Astrocyte (in vitro differentiated cells and primary cell): ENCODE measurements at places on chromosomes 6 and 20.

GRCh38 chr6:125357515-125358256 is 55.9 kb upstream of the HDDC2 start:
- H3K4me1 ChIP-seq: peaks cover 3% of the 10 kb centered on the region
- DNase-seq: peak; percentile 26
- H3K27ac ChIP-seq: no peak overlapping the region

- peaks cover 16% of the 10 kb centered on the region for H3K4me1 ChIP-seq
- no peak overlapping the region for H3K4me3 ChIP-seq
- no peaks in the 10 kb centered on the region for H3K36me3 ChIP-seq
- no peak for DNase-seq
These were observed 118.9 kb downstream of the RIN2 start for GRCh38 chr20:19876828-19877460.

- no peak overlapping the region for H3K27ac ChIP-seq
- no peaks in the 10 kb centered on the region for H3K27me3 ChIP-seq
- no peak for DNase-seq
- H3K4me3 ChIP-seq: no peak overlapping the region
- H3K36me3 ChIP-seq: no peaks in the 10 kb centered on the region
These were observed 18.2 kb downstream of the SCGN start for GRCh38 chr6:25670208-25670607.

DNA sequence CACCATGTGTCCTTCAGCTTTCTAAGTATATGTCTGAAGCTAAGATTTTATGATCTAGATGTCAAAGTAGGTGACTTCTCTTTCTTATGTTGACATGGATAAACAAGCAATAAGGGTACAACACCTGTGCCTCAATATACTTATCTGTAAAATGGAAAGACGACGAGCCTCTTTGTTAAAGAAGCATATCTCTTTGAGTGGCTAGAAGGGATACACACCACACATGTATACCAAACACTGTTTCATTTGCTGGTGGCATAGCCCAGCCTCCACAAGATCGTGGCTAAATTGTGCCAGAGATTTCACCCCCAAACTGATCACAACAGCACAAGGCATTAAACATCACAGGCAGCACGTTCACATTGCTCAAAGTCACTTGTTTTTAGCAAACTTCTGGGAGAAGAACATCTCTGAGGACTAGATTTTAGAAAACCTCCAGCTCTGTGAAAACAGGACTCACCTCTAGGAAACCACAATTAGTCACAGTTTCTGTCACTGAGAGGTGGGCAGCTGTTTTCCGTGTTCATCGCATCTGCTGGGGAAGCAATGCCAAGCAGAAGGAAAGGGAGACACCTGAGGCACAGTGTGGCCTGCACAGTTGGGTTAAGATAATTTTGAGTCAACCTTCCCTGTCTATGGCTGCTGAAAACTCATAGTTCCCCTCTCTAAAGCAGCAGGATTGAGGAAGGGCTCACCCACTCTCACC is 263.0 kb upstream of the PLCB4 start:
- H3K27ac ChIP-seq: no peak overlapping the region
- no peak overlapping the region for H3K4me3 ChIP-seq
- DNase-seq: no peak
- no peaks in the 10 kb centered on the region for H3K4me1 ChIP-seq

GRCh38 chr20:59177266-59178250 is 13.9 kb downstream of the ZNF831 start:
- H3K36me3 ChIP-seq: no peaks in the 10 kb centered on the region
- DNase-seq: no peak
- H3K4me1 ChIP-seq: no peaks in the 10 kb centered on the region

- H3K4me1 ChIP-seq: no peaks in the 10 kb centered on the region
- H3K36me3 ChIP-seq: no peaks in the 10 kb centered on the region
- H3K27me3 ChIP-seq: peaks cover 3% of the 10 kb centered on the region
- DNase-seq: no peak
- no peak overlapping the region for H3K27ac ChIP-seq
- H3K4me3 ChIP-seq: no peak overlapping the region
These were observed 45.1 kb downstream of the MAFB start for GRCh38 chr20:40643891-40644290.

- no peak for DNase-seq
- no peak overlapping the region for H3K4me3 ChIP-seq
- no peaks in the 10 kb centered on the region for H3K4me1 ChIP-seq
- no peaks in the 10 kb centered on the region for H3K27me3 ChIP-seq
- no peak overlapping the region for H3K27ac ChIP-seq
These were observed 110.5 kb upstream of the EEF1E1 start for GRCh38 chr6:8212720-8213434.

GRCh38 chr6:4474810-4475209 is 301.4 kb upstream of the CDYL start:
- H3K36me3 ChIP-seq: no peaks in the 10 kb centered on the region
- H3K27ac ChIP-seq: no peak overlapping the region
- H3K4me1 ChIP-seq: no peaks in the 10 kb centered on the region

DNA sequence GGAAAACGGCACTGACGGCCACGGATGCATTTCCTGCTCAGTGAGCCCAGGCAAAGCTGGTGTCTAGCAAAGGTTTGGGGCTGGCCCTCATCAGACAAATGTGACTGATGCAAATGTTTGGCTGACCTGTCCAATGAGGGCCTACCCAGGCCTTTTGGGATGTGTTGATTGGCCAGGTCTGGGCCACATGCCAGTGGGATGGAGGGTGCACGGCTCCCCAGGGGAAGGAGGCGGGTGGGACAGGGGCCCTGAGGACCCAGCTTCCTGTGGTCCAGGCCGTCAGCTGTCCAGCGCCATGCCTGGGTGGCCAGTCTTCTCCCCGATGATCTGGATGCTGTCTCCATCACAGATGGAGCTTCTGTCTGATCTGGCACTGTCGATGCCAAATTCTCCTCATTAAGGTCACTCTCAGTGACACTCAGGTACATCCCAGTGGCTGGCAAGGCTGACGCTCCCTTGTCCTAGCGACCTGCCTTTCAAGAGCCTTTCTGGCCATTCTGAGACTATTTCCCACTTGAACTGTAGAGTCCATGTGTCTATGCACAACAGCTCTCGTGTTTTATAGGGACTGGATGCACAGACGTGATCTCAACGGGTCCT is 43.0 kb downstream of the NTSR1 start:
- H3K4me3 ChIP-seq: no peak overlapping the region
- H3K27ac ChIP-seq: no peak overlapping the region
- no peak for DNase-seq

DNA sequence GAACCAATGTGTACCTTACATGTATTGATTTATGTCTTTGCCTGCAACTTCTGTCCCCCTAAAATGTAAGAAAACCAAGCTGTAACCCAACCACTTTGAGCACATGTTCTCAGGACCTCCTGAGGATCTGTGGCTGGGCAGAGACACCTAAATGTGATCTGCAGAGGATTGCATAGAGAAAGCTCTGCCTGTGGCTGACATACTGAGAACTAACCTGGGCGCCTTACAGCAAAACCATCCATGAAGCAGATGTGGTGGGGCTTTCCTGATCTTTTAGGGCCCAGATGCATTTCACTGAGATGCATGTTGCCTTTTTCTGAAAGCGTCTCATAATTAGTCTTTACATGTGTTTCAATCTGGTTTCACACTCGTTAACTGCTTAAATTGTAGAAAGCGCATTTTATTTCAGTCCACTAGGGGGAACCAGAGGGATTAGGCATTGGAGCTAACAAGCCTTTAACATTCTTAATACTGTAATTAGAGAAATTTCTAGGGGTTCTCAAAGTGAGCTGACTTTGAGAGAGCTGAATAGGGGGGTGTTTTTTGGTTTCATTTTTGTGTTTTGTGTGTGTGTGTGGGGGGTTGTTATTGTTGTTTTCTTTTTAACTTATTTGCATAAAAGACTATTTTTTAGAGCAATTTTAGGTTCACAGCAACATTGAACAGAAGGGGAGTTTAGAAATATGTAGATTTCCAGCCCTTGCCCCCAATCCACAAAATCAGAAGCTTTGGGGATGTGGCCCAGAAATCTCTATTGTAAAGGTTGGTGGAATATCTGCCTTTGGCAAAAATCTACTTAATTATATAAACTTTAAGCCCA is 50.9 kb upstream of the FAM184A start:
- peak overlapping the region; percentile 74 for H3K27ac ChIP-seq
- no peaks in the 10 kb centered on the region for H3K36me3 ChIP-seq
- H3K4me3 ChIP-seq: no peak overlapping the region
- DNase-seq: peak; percentile 56

DNA sequence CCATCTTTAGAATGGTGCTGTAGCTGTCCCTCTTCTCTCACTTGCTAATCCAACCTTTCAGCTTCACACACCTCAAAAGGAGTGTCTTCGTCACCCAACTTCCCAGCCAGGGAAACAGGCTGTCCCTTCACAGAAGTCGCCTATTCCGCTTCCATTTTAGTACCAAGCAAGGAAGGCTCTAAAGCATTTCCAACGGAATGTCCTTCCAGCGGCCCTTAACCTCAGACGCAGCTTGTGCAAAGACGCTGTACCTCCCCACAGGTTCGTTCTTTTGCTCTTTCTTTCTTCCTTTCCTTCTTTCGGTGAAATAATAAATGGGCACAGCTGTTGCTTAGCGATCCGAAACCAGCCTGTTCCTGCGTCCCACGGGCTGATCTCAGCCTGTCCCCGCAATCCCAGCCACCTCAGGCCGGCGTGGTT is 1.5 kb downstream of the PTPRT start:
- H3K27me3 ChIP-seq: peaks cover 14% of the 10 kb centered on the region
- no peak for DNase-seq
- no peaks in the 10 kb centered on the region for H3K36me3 ChIP-seq
- H3K27ac ChIP-seq: no peak overlapping the region
- H3K4me3 ChIP-seq: no peak overlapping the region

- DNase-seq: no peak
- no peaks in the 10 kb centered on the region for H3K27me3 ChIP-seq
- H3K4me1 ChIP-seq: no peaks in the 10 kb centered on the region
- no peak overlapping the region for H3K4me3 ChIP-seq
- no peak overlapping the region for H3K27ac ChIP-seq
These were observed 118.7 kb downstream of the OPRM1 start for GRCh38 chr6:154157706-154158105.

GRCh38 chr20:55415567-55416142 is 589.7 kb downstream of the CBLN4 start:
- no peak overlapping the region for H3K27ac ChIP-seq
- H3K4me1 ChIP-seq: no peaks in the 10 kb centered on the region
- H3K36me3 ChIP-seq: no peaks in the 10 kb centered on the region
- H3K4me3 ChIP-seq: no peak overlapping the region
- H3K27me3 ChIP-seq: no peaks in the 10 kb centered on the region

DNA sequence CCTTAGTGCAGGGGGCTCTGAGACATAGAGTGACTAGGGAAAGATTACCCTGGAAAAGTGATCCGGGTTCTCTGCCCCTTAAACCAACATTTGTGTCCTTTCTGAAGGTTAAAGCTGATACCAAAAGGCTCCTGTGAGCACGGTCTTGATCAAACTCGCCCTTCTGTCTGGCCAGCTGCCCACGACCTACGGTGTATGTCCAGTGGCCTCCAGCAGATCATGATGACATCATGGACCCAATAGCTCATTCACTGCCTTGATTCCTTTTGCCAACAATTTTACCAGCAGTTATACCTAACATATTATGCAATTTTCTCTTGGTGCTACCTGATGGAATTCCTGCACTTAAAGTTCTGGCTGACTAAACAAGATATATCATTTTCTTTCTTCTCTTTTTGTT is 6.8 kb downstream of the ULBP2 start:
- no peaks in the 10 kb centered on the region for H3K36me3 ChIP-seq

GRCh38 chr6:131914234-131914633 is 36.9 kb downstream of the CCN2 start:
- no peaks in the 10 kb centered on the region for H3K36me3 ChIP-seq
- H3K27ac ChIP-seq: no peak overlapping the region
- peaks cover 7% of the 10 kb centered on the region for H3K4me1 ChIP-seq
- H3K4me3 ChIP-seq: no peak overlapping the region
- H3K27me3 ChIP-seq: no peaks in the 10 kb centered on the region

GRCh38 chr6:168128006-168128630 is 49.1 kb upstream of the FRMD1 start:
- no peaks in the 10 kb centered on the region for H3K36me3 ChIP-seq
- peaks cover 4% of the 10 kb centered on the region for H3K27me3 ChIP-seq
- DNase-seq: no peak
- H3K4me3 ChIP-seq: no peak overlapping the region
- no peak overlapping the region for H3K27ac ChIP-seq
- H3K4me1 ChIP-seq: peaks cover 12% of the 10 kb centered on the region
